Thoracic aorta (tissue), 2 donors: ENCODE measurements at places on chromosomes 2 and 18.

DNA sequence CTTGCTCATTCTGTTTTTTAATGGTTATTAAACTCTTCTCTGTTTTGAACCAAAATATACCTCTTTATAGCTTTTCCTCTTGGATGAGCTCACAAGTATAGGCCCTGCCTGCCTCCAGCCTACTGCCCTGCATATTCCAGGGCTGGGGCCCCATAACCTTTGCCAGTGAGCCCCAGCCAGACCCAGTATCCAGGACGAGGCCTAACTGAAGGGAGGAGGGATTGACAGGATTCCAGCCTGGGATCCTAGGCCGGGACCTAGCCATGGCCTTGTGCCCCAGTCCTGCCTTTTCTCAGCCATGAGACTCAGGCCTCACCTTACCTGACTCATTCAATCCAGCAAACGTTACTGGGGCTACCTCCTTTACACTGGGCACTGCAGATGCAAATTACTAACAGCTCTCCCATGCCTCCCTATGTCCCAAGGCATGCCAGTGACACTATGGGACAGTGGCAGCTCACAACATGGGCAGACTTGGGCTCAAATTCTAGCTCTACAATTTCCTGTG, 159.2 kb downstream of the DDX1 start:
- no peak for DNase-seq
- no peak overlapping the region for H3K27ac ChIP-seq
- no peak overlapping the region for H3K4me3 ChIP-seq
- H3K4me1 ChIP-seq, result peaks cover 9% of the 10 kb centered on the region
- no peaks in the 10 kb centered on the region for H3K36me3 ChIP-seq

- no peaks in the 10 kb centered on the region for H3K4me1 ChIP-seq
- no peak overlapping the region for H3K27ac ChIP-seq
- H3K4me3 ChIP-seq, result no peak overlapping the region
- no peak for DNase-seq
- H3K27me3 ChIP-seq, result no peaks in the 10 kb centered on the region
Observed at GRCh38 chr2:158052761-158053160, 48.9 kb upstream of the UPP2 start.

DNA sequence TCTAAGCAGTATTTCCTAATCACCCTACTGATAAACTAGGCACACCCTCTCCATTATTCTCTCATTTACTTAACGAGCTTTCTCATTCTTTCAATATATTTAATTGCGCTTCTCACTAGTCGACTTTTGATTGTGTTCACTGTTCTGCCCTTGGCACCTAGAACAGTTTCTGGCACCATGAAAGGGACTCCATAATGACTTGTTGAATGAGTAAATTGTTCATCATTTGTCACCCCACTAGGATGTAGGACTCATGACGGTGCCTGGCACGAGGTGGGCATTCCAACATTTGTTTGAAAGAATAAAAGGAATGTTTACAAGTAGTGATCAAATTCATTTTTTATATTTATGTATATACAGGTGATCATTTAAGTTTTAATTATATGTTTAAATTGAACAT, 123.7 kb downstream of the DIS3L2 start:
- H3K4me1 ChIP-seq, result no peaks in the 10 kb centered on the region
- H3K4me3 ChIP-seq, result no peak overlapping the region
- DNase-seq, result no peak
- H3K27ac ChIP-seq, result no peak overlapping the region
- peaks cover 2% of the 10 kb centered on the region for H3K36me3 ChIP-seq
- H3K27me3 ChIP-seq, result no peaks in the 10 kb centered on the region

- no peak overlapping the region for H3K4me3 ChIP-seq
- no peak for DNase-seq
Observed at GRCh38 chr2:1521191-1521877, 108.1 kb downstream of the TPO start.

- H3K27me3 ChIP-seq, result no peaks in the 10 kb centered on the region
- DNase-seq, result no peak
- H3K4me1 ChIP-seq, result peaks cover 16% of the 10 kb centered on the region
- no peaks in the 10 kb centered on the region for H3K36me3 ChIP-seq
- peak overlapping the region; percentile 98 for H3K27ac ChIP-seq
Observed at GRCh38 chr2:171160956-171161740, 455 bp upstream of the TLK1 start.

DNA sequence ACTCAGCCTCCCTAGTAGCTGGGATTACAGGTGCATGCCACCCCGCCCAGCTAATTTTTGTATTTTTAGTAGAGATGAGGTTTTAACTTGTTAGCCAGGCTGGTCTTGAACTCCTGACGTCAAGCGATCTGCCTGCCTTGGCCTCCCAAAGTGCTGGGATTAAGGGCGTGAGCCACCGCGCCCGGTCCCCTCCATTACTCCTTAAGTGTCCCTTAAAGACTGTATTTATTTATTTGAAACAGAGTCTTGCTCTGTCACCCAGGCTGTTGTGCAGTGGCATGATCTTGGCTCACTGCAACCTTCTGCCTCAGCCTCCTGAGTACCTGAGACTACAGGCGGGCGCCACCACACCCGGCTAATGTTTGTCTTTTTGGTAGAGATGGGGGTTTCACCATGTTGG, 148.6 kb downstream of the TGIF1 start:
- H3K27me3 ChIP-seq, result no peaks in the 10 kb centered on the region
- peaks cover 38% of the 10 kb centered on the region for H3K4me1 ChIP-seq
- H3K4me3 ChIP-seq, result no peak overlapping the region
- H3K27ac ChIP-seq, result no peak overlapping the region
- H3K36me3 ChIP-seq, result no peaks in the 10 kb centered on the region
- DNase-seq, result no peak

- H3K27me3 ChIP-seq, result no peaks in the 10 kb centered on the region
- no peaks in the 10 kb centered on the region for H3K36me3 ChIP-seq
- no peak for DNase-seq
- H3K27ac ChIP-seq, result no peak overlapping the region
- H3K4me3 ChIP-seq, result no peak overlapping the region
Observed at GRCh38 chr2:8642366-8643068, 39.3 kb upstream of the ID2 start.

GRCh38 chr2:224764565-224765236, 48.5 kb upstream of the CCDC195 start:
- H3K27ac ChIP-seq, result no peak overlapping the region
- no peaks in the 10 kb centered on the region for H3K27me3 ChIP-seq
- H3K4me1 ChIP-seq, result peaks cover 9% of the 10 kb centered on the region
- H3K36me3 ChIP-seq, result peaks cover 9% of the 10 kb centered on the region
- DNase-seq, result no peak
- H3K4me3 ChIP-seq, result no peak overlapping the region

DNA sequence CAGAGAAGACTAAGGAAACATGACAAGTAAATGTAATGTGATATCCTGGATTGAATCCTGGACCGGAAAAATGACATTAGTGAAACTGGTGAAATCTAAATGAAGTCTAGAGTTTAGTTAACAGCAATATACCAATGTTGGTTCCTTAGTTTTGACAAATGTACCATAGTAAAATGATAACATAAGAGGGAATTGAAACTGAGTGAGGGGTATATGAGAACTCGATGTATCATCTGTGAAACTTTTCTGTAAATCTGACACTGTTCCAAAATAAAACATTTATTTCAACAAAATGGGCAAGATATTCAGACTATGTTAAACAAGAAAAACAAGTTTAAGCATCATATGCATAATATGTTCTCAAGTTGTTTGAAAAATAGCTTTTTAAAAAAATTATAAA, 63.8 kb downstream of the OLA1 start:
- H3K4me1 ChIP-seq, result no peaks in the 10 kb centered on the region
- no peaks in the 10 kb centered on the region for H3K36me3 ChIP-seq
- no peak overlapping the region for H3K27ac ChIP-seq
- H3K27me3 ChIP-seq, result no peaks in the 10 kb centered on the region
- H3K4me3 ChIP-seq, result no peak overlapping the region

- peak overlapping the region; percentile 96 for H3K27ac ChIP-seq
- peak overlapping the region; percentile 97 for H3K4me3 ChIP-seq
- H3K36me3 ChIP-seq, result no peaks in the 10 kb centered on the region
- no peaks in the 10 kb centered on the region for H3K27me3 ChIP-seq
Observed at GRCh38 chr18:12656938-12657683, 796 bp downstream of the SPIRE1 start.

- no peaks in the 10 kb centered on the region for H3K36me3 ChIP-seq
- H3K4me1 ChIP-seq, result no peaks in the 10 kb centered on the region
- H3K27ac ChIP-seq, result no peak overlapping the region
- no peak for DNase-seq
- H3K4me3 ChIP-seq, result no peak overlapping the region
Observed at GRCh38 chr2:62381656-62382055, 124.3 kb downstream of the TMEM17 start.

DNA sequence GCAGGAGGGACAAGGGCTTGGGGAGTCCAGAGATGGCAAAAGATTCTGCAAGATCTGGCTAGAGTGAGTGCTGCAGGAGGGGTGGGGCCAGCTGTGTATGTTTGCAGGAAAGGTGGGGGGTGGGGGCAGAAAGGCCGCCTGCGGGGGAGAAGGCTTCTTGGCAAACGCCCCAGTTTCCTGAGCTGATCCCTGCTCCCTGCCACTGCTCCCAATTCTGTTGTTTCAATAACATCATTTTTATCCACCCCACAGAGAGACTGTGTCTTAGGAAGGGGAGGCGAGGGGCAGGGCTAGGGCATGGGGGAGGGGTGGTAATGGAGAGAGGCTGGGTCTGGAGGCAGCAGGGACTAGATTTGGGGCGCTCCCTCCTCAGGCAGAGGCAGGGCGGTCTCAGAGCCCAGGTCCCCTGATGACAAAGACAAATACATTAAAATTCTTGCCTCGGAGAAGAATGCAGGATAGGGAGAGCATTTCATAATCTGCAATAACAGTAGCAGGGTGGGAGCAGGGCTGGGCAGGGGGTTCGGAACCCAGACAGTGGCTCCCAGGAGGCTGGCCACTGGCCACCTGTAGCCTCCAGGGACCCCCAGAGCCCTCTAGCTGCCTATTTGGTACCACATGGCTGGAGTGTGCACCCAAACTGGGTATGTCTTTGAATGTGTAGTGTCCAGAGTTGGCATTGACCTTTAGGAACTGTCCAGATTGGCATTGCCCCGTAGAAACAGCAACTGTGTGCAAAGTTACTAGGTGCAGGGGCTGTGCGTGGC, 2.1 kb upstream of the WNT6 start:
- no peaks in the 10 kb centered on the region for H3K36me3 ChIP-seq
- H3K27ac ChIP-seq, result no peak overlapping the region

DNA sequence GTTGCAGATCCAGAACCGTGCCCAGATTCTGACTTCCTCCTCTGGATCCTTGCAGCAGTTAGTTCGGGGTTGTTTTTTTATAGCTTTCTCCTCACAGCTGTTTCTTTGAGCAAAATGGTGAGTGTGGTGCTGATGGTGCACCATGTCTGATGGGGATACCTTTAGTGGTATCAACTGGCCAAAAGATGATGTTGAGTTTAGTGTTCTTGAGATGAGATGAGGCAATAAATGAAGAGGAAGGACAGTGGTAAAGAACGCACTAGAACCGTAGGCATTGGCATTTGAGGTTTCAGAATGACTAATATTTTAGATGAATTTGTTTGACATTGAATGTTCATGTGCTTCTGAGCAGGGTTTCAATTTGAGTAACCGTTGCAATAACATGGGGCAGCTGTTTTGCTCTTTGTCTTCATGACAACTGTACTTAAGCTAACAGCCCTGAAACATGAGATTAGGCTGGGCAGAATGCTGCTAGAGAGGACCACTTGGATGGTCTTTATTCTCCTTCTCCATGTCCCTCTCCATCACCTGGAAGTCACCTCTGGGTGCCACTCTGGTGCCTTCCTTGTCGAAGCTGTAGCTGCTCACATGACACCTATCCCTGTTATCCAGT, 3.9 kb downstream of the CTLA4 start:
- H3K4me3 ChIP-seq, result no peak overlapping the region
- H3K27me3 ChIP-seq, result no peaks in the 10 kb centered on the region
- no peak for DNase-seq
- H3K27ac ChIP-seq, result no peak overlapping the region

- H3K27me3 ChIP-seq, result no peaks in the 10 kb centered on the region
- H3K36me3 ChIP-seq, result no peaks in the 10 kb centered on the region
- no peaks in the 10 kb centered on the region for H3K4me1 ChIP-seq
- H3K27ac ChIP-seq, result no peak overlapping the region
- no peak overlapping the region for H3K4me3 ChIP-seq
Observed at GRCh38 chr18:68948622-68949021, 150.7 kb downstream of the CCDC102B start.

GRCh38 chr2:64626963-64627760, 26.6 kb downstream of the SERTAD2 start:
- no peak overlapping the region for H3K4me3 ChIP-seq
- H3K27me3 ChIP-seq, result no peaks in the 10 kb centered on the region
- no peaks in the 10 kb centered on the region for H3K36me3 ChIP-seq
- H3K4me1 ChIP-seq, result no peaks in the 10 kb centered on the region

DNA sequence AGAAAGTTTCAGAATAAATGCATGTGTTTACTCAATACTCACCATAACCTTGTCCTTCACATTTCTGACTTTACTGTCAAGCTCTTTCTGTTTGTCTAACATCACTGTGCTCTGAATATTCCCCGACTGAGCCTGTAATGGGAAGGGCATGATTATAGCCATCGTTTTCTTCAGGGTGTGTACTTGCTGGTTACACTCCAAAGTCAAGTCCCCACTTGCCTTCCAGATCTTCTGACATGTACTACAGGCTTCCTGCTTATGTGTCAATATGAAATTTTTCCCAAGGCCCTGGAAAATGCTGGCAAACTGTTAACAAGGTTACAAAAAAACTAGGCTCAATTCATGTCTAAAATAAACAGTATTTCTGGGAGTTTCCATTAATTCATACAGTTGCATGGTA, 12.9 kb downstream of the STAT1 start:
- H3K4me3 ChIP-seq, result no peak overlapping the region
- peaks cover 55% of the 10 kb centered on the region for H3K36me3 ChIP-seq
- DNase-seq, result no peak
- H3K4me1 ChIP-seq, result no peaks in the 10 kb centered on the region
- no peak overlapping the region for H3K27ac ChIP-seq
- H3K27me3 ChIP-seq, result no peaks in the 10 kb centered on the region

GRCh38 chr18:62788111-62788510, 72.8 kb downstream of the PHLPP1 start:
- no peak overlapping the region for H3K27ac ChIP-seq
- DNase-seq, result no peak
- no peak overlapping the region for H3K4me3 ChIP-seq
- H3K4me1 ChIP-seq, result no peaks in the 10 kb centered on the region
- no peaks in the 10 kb centered on the region for H3K27me3 ChIP-seq

GRCh38 chr2:46460241-46460921, 19.0 kb upstream of the TMEM247 start:
- no peaks in the 10 kb centered on the region for H3K4me1 ChIP-seq
- DNase-seq, result no peak
- H3K4me3 ChIP-seq, result no peak overlapping the region
- H3K27ac ChIP-seq, result no peak overlapping the region
- no peaks in the 10 kb centered on the region for H3K27me3 ChIP-seq

- no peak for DNase-seq
- H3K4me3 ChIP-seq, result no peak overlapping the region
- no peaks in the 10 kb centered on the region for H3K4me1 ChIP-seq
- H3K36me3 ChIP-seq, result no peaks in the 10 kb centered on the region
Observed at GRCh38 chr2:232900811-232901735, 31.0 kb downstream of the SNORC start.

GRCh38 chr2:120167272-120167671, 55.9 kb downstream of the TMEM185B start:
- H3K36me3 ChIP-seq, result no peaks in the 10 kb centered on the region
- no peak overlapping the region for H3K4me3 ChIP-seq
- DNase-seq, result no peak
- no peak overlapping the region for H3K27ac ChIP-seq
- H3K27me3 ChIP-seq, result no peaks in the 10 kb centered on the region
